ENCODE measurements at places on chromosomes 4 and X. TPM values are rescaled to one million over a fixed set of nuclear protein-coding genes. Genes with fewer than 3 reads are reported as not detected.

DNA sequence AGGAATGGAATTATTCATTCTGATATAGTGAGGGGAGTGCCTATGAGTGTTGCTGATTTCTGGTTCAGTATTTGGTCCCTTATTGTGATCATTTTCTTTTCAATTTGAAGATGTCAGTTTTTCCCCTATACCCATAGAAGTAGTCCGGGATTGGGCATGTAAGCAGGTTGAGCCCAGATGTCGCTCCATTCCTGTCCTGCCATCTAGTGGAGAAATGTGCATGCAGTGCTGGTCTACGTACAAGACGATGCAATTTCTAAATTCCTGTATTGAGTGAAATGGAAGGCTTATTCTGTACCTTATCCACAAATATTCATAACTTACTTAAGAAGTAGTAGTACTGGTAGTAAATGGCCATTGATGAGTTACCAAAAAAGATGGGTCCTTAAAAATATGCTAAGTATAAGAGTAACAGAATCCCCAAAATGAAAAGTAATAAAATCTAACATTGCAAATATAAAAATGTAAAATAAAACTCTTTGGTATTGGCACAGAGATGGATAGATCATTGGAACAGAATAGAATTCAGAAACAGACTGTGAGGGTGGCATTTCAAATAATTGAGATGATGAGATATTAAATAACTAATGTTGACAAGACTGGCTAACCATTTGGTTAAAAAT, 60.9 kb downstream of the UGT8 start:
- peak; percentile 63 for DNase-seq
- no peaks in the 10 kb centered on the region for H3K4me1 ChIP-seq

DNA sequence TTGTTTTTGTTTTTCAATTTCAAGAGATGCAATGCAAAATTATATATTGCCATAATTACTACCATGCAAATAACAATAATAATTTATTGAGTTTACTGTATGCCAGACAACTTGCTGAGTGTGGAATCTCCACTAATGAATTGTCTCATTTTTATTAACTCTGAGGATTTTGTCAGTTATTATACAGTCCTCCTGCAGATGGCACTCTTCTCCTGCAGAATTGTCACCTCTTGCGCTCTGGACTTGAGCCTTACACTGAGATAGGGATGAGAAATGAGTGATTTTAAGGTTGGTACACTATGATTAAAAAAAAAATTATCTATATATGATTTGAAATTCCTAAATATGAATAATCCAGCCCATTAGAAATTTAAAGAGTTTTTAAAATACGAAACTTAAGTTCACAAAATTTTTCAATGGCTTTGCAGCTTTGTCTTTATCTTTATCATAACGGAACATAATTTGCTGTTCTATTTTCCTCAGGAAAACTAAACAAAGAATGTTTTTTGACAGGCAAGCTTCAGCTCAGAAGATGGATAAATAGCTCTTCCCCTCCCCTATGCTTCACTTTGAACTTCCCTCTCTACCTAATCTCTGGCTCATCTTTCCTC, 12.7 kb upstream of the PAQR3 start:
- peaks cover 11% of the 10 kb centered on the region for H3K27me3 ChIP-seq
- no peaks in the 10 kb centered on the region for H3K36me3 ChIP-seq
- no peaks in the 10 kb centered on the region for H3K4me1 ChIP-seq

GRCh38 chr4:18749391-18749790, 727.8 kb upstream of the LCORL start:
- H3K4me1 ChIP-seq, result no peaks in the 10 kb centered on the region
- H3K27me3 ChIP-seq, result no peaks in the 10 kb centered on the region
- H3K27ac ChIP-seq, result no peak overlapping the region

- no peaks in the 10 kb centered on the region for H3K27me3 ChIP-seq
- H3K4me1 ChIP-seq, result no peaks in the 10 kb centered on the region
- no peak for DNase-seq
- no peak overlapping the region for H3K27ac ChIP-seq
- no peaks in the 10 kb centered on the region for H3K36me3 ChIP-seq
- H3K4me3 ChIP-seq, result no peak overlapping the region
These were observed 508.7 kb upstream of the FMR1 start for GRCh38 chrX:147403040-147403439.

DNA sequence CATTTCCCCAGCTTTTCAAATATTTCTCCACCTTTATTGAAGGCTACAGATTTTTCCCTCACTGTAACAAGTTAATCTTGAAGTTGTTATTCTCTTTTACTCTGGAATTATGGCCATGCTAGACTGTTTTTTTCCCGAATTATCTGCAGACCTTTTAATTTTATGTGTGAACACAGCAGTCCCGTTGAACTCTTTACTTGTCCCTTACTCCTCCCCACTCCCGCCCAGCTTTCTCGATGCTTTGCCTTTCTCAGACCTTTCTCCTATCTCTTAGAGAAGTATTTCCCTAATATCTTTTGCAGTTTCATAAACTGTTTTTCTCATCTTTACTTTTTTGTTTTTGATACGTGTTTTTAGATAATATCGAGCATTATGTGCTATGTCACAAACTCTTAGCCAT, 776 bp downstream of the CEP44 start:
- H3K27ac ChIP-seq, result peak overlapping the region; percentile 99
- peak overlapping the region; percentile 98 for H3K4me3 ChIP-seq
- peaks cover 61% of the 10 kb centered on the region for H3K4me1 ChIP-seq

GRCh38 chr4:145293658-145294057, 113.3 kb upstream of the OTUD4 start:
- DNase-seq, result no peak
- no peak overlapping the region for H3K4me3 ChIP-seq
- H3K36me3 ChIP-seq, result no peaks in the 10 kb centered on the region
- H3K4me1 ChIP-seq, result no peaks in the 10 kb centered on the region
- H3K27me3 ChIP-seq, result peaks cover 24% of the 10 kb centered on the region

Gene RPL39
- 2,778 TPM for total RNA-seq

Data from activated CD8-positive, alpha-beta T cell treated with anti-CD3 and anti-CD28 coated beads for 36 hours (primary cell).